Stimulated activated CD4-positive, alpha-beta T cell treated with anti-CD3 and anti-CD28 coated beads, TNF-alpha, amount 100 ng/mL, for 48 hours (primary cell): ENCODE measurements at places on chromosomes 12 and 14.

- no peak for DNase-seq
These were observed 1139.9 kb upstream of the FLRT2 start for GRCh38 chr14:84390010-84390409.

DNA sequence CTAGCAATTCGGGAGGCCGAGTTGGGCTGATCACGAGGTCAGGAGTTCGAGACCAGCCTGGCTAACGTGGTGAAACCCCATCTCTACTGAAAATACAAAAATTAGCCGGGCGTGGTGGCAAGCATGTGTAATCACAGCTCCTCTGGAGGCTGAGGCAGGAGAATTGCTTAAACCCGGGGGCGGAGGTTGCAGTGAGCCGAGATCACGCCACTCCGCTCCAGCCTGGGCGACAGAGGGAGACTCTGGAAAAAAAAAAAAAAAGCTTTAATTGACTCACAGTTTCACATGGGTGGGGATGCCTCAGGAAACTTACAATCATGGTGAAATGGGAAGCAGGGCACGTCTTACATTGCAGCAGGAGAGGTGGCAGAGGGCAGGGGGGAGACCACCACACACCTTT is 30.6 kb upstream of the SLC2A3 start:
- DNase-seq = no peak

DNA sequence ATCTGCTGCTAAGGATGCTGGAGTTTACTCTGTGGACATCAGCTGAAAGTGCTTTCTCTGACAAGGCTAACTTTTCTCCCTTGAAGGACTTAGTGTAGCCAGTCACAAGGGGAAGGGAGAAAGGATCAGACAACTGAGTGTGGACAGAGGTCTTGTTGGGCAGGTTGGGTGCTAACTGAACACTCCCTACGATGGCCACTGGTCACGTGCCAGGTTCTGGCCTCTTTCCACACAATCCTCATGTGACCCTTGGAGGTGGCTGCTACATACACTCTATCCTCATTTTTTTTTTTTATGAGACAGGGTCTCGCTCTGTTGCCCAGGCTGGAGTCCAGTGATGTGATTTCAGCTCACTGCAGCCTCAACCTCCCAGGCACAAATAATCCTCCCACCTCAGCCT is 39.7 kb downstream of the FOXN4 start:
- no peak for DNase-seq

DNA sequence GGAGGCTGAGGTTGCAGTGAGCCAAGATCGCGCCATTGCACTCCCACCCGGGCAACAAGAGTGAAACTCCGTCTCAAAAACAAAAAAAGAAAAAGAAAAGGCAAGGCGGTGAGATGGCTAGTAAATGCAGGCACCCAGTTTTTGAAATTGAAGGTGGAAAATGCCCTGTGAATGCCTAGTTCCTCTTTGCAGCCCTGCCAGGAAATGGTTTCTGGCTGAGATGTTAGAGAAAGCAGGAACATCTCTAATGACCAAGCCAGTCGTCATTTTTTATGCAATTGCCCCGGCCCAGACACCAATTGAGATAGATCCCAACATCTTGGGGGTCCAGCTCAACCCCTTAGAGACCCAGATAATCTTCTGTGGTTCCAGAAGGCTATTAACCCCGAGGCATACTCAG is 17.0 kb downstream of the SLC8A3 start:
- DNase-seq = no peak

- DNase-seq = no peak
These were observed 8.8 kb upstream of the A2M start for GRCh38 chr12:9124383-9125031.

DNA sequence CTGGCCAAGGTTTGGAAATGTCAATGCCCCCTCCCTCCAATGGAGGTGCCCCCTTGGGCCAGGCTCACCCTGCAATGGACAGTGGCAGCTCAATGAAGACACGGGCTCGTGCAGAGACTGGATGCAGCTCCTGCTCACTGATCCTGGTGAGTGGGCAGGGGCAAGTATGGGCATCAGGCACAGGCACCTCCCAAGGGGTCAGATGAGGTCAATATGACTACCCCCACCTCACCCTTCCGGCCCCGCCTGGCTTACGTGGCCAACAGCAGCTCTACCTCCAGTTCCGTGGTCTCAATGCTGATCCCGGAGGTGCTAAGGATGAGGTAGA is 13.6 kb downstream of the ITGA7 start:
- no peak for DNase-seq

DNA sequence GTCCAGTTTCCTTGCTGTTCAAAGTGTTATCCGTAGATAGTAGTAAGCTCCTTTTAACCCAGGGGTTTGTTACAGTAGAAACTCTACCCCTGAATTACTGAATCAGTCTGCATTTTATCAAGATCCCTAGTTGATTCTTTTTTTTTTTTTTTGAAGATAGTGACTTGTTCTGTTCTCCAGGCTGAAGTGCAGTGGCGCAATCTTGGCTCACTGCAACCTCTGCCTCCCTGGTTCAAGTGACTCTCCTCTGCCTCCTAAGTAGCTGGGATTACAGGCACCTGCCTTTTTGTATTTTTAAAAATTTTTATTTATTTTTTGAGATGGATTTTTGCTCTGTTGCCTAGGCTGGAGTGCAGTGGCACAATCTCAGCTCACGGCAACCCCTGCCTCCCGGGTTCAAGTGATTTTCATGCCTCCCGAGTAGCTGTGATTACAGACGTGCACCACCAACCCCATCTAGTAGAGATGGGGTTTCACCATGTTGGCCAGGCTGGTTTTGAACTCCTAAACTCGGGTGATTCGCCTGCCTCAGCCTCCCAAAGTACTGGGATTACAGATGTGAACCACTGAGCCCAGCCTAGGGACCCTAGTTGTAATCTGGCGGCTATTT is 10.5 kb downstream of the LARP4 start:
- no peak for DNase-seq

DNA sequence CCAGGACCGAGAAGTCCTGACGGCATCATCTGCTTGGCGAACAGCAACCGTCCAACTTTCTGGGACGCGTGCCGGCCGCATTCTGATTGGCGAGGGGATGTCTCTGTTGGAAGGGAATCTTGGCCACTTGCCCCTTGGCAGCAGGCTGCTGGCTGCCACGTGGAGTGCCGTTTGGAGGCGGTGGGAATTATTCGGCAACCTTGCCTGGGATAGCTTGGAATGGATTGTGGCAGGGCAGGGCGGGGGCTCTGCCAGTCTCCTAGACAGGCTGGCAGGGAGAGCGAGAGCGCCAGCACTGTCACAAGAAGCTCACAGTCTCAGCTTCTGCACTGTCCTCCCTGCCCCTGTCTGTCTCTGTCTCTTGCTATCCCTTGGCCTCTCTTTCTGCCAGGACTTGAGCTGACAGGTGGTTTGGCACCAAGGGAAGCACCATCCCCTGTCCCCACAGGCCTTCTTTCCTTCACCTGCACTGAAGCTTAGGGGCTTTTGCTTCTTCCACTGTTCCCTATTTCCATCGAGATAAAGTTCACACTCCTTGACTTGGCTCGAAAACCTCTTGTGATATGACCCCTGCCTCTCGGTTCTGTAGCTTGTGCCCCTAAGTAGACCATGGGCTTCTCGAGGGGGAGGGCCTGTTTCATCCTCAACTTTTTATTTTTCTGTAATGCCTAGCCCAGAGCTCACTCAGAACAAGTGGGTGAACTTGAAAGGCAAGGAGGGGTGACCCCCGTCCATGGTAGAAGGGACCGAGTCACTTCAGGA is 201.9 kb downstream of the PHETA1 start:
- DNase-seq = no peak

- no peak for DNase-seq
These were observed 24.7 kb downstream of the ABCD4 start for GRCh38 chr14:74278080-74278479.

- no peak for DNase-seq
These were observed 57.5 kb downstream of the AP5M1 start for GRCh38 chr14:57326253-57326652.

- DNase-seq = no peak
These were observed 10.1 kb downstream of the KRT80 start for GRCh38 chr12:52181746-52182145.

- DNase-seq = no peak
These were observed 2.1 kb downstream of the RNF10 start for GRCh38 chr12:120536064-120536791.
